ENCODE measurements at places on chromosomes 7 and 10. TPM values are rescaled to one million over a fixed set of nuclear protein-coding genes. Genes with fewer than 3 reads are reported as not detected.

The GPNMB gene
- total RNA-seq = not detected

The DPYSL4 gene
- 0.96 TPM for total RNA-seq

The OPALIN gene
- not detected for total RNA-seq

The RAMP3 gene
- total RNA-seq = not detected

The SMKR1 gene
- 0.22 TPM for total RNA-seq

The TMEM196 gene
- not detected for total RNA-seq

The CNPY1 gene
- total RNA-seq = not detected

The LOXL4 gene
- total RNA-seq = not detected

The ANKRD2 gene
- total RNA-seq = not detected

The SRRM3 gene
- total RNA-seq = not detected

The SSMEM1 gene
- total RNA-seq = not detected

DNA sequence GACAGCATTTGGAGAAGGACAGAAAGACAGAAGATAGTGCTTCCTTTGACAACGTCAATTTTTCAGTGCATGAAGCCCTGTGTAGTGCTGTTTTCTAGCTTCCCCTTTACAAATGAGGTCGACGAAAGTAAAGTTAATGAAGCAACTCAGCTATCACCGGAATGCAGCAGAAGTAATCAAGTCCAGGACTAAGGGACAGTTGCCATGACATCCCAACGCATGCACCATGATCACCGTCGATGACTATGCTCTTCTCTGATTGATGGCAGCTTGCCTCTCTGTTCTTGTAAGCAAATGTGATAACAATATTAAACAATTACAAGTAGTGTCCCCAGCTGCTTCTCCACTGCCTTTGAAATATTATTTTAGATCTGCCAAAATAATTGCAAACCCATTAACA, 205.8 kb downstream of the FRMD4A start:
- no peaks in the 10 kb centered on the region for H3K27me3 ChIP-seq
- no peak overlapping the region for H3K4me3 ChIP-seq
- H3K36me3 ChIP-seq = no peaks in the 10 kb centered on the region
- no peak for DNase-seq
- H3K4me1 ChIP-seq = no peaks in the 10 kb centered on the region

- H3K4me3 ChIP-seq = no peak overlapping the region
- no peaks in the 10 kb centered on the region for H3K27me3 ChIP-seq
- no peak for DNase-seq
- H3K4me1 ChIP-seq = no peaks in the 10 kb centered on the region
Observed at GRCh38 chr7:9391221-9391620, 957.8 kb downstream of the NXPH1 start.

DNA sequence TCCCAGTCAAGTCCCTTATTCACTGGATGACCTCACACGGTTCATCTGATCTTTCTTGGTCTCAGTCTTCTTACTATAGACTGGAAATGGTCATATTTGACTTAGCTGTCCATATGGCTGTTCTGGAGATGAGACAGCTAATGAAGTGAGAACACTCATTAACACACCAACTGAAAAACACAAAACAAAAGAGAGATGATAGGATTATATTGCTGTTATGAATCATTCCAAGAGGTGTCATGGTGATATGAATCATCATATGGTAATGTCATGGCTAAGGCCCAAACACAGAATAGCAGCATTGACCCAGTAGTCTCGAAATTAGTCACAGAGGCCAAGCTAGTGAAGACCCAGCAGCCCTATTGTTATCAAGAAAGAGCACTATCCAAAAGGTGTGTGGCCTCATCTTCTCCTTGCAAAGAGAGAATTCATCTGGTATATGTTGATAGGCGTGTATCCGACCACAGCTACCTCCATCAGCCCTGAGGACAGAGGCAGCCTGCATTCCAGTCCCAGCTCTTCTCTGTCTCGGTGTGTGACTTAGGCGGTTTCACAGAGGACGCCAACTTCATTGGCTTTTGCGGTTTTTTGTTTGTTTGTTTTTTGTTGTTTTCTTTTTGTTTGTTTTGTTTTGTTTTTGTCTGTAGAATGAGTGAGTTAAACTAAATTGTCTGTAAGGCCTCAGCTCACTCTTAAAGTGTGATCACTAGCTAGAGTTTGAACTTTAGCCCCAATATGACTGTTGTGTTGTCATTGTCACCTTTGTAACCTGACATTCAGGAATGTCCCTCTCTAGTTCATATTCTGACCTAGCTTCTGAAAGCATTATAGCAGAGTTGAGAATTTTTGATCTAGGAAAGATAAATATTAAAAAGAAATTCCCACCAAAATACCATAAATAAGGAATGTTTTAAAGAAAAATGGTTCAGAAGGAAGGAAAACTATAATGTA, 97.4 kb upstream of the PDCD4 start:
- H3K4me1 ChIP-seq = peaks cover 3% of the 10 kb centered on the region
- no peak overlapping the region for H3K27ac ChIP-seq
- H3K36me3 ChIP-seq = no peaks in the 10 kb centered on the region

GRCh38 chr7:65972976-65973375, 9.0 kb downstream of the GUSB start:
- no peak overlapping the region for H3K27ac ChIP-seq
- H3K36me3 ChIP-seq = peaks cover 61% of the 10 kb centered on the region
- DNase-seq = no peak
- no peaks in the 10 kb centered on the region for H3K27me3 ChIP-seq
- no peak overlapping the region for H3K4me3 ChIP-seq
- H3K4me1 ChIP-seq = no peaks in the 10 kb centered on the region

GRCh38 chr7:823649-824048, 8.6 kb upstream of the SUN1 start:
- no peak for DNase-seq
- H3K36me3 ChIP-seq = peaks cover 23% of the 10 kb centered on the region
- no peaks in the 10 kb centered on the region for H3K27me3 ChIP-seq
- no peak overlapping the region for H3K4me3 ChIP-seq

DNA sequence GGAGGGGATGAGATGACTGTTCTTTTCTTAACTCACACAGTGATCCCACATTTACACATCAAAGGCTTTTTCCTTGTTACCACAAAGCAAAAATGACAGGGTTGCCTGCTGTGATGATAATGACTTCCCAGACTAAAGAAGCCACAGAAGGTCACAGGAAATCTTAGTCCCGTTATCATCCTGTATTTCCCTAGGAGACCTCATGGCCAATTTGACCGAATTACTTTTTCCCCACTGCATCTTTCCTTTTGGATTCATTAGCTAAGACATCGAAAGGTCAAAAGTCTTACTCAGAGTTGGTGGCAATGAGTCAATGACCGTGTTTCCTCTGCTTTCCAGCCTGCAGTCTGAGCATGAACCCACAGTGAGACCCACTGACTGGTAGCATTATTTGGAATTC, 130.1 kb upstream of the INHBA start:
- no peaks in the 10 kb centered on the region for H3K27me3 ChIP-seq
- H3K4me3 ChIP-seq = no peak overlapping the region
- no peaks in the 10 kb centered on the region for H3K36me3 ChIP-seq
- no peaks in the 10 kb centered on the region for H3K4me1 ChIP-seq

DNA sequence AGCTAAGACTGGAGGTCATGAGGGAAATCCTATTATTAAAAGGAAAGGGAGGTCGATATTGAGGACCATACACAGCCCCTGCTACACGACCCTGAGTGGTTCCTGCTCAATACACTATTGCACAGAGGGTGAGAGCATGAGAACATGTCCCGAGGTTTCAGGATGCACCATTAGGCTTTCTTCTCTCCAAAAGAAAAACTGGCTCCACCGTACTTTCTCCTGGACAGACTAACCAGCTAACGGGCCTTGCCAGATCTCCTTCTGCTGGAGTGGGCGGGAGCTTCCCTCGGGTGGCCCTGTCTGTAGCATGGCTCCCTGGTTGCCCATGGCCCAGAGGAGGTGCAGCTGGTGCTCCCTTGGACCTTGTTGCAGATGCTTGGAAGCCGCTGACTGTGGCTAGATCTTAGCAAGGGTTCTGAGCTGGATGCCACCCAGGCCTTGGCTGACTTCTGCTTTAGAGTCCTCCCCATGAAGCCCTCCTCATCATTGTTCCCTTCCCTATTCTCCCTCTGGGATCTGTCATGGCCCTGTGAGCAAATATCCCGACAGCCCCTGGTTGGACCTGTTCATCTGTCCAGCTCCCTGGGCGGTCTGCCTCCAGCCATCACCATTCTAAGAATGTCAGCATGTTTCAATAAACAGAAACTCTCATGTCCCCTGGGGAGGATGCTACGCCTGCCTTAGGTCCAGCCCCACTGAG, 52.9 kb upstream of the SHH start:
- H3K27ac ChIP-seq = no peak overlapping the region
- no peaks in the 10 kb centered on the region for H3K27me3 ChIP-seq
- no peaks in the 10 kb centered on the region for H3K4me1 ChIP-seq
- no peak overlapping the region for H3K4me3 ChIP-seq
- H3K36me3 ChIP-seq = no peaks in the 10 kb centered on the region

- H3K4me3 ChIP-seq = no peak overlapping the region
- H3K27me3 ChIP-seq = peaks cover 2% of the 10 kb centered on the region
- no peak for DNase-seq
- no peak overlapping the region for H3K27ac ChIP-seq
- H3K36me3 ChIP-seq = no peaks in the 10 kb centered on the region
- H3K4me1 ChIP-seq = no peaks in the 10 kb centered on the region
Observed at GRCh38 chr7:300546-301290, 10.7 kb downstream of the FOXL3 start.

DNA sequence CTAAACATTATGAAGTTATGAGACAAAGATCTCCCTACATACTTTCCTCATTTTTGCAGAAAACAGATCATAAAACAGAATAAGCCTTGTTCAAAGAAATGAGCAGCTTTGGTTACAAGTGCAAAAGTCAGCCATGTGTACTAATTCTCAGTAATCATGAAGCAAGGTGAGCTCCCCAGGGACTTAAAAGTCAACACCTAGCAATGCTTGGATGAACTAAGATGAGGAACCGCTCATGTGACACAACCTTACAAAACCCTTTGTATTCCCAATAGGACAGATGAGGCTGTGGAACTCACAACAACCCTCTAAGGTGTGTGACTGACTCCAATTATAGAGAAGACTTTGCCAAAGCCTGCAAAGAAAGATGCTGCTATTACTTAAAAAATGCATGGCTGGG, 154.5 kb downstream of the SLC25A13 start:
- no peak for DNase-seq
- no peak overlapping the region for H3K27ac ChIP-seq
- H3K4me1 ChIP-seq = no peaks in the 10 kb centered on the region
- H3K36me3 ChIP-seq = peaks cover 14% of the 10 kb centered on the region

GRCh38 chr10:126583552-126584200, 86.8 kb downstream of the C10orf90 start:
- no peaks in the 10 kb centered on the region for H3K27me3 ChIP-seq
- no peaks in the 10 kb centered on the region for H3K4me1 ChIP-seq
- no peak for DNase-seq
- H3K36me3 ChIP-seq = no peaks in the 10 kb centered on the region
- H3K27ac ChIP-seq = no peak overlapping the region
- no peak overlapping the region for H3K4me3 ChIP-seq

GRCh38 chr10:95254629-95255028, 36.2 kb downstream of the PDLIM1 start:
- H3K4me1 ChIP-seq = no peaks in the 10 kb centered on the region
- H3K27ac ChIP-seq = no peak overlapping the region
- DNase-seq = no peak
- no peaks in the 10 kb centered on the region for H3K27me3 ChIP-seq
- H3K36me3 ChIP-seq = no peaks in the 10 kb centered on the region
